ENCODE measurements at places on chromosomes 7 and 10.

DNA sequence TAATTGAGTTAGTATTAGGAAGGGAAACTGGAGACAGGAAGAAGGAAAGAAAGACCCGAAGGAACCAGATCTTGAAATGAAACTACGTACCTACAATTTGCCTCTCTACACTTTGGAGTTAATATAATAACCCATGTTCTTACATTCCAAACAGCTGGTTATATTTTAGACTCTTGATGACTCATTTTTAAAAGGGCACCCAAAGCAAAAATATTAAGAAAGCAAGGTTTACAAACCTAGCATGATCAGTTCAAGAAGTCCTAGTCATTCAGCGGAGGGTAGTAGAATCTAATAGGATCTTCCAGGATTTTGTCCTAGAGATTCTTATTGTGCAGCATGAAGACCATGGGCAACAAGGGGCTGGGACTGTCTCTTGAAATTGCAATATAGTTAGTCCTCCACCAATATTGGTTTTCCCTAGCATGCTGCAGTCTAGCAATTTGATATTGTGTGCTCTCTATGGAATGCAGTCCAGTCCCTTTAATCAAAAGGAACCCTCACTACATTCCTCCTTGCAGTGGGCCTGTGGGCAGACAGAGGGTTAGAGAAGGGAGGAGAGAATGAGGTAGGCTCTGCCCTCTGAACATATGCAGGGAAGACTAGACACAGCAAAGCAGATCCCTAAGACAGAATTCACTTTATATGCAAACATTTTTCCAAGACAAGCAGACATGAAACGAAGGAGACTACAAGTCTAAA lies 230.3 kb downstream of the INHBA start:
- DNase-seq, result peak; percentile 36

- no peak for DNase-seq
These were observed 61.1 kb upstream of the IL6 start for GRCh38 chr7:22665923-22666322.

- peak; percentile 7 for DNase-seq
These were observed 758.0 kb upstream of the LRRTM3 start for GRCh38 chr10:66167816-66168215.

DNA sequence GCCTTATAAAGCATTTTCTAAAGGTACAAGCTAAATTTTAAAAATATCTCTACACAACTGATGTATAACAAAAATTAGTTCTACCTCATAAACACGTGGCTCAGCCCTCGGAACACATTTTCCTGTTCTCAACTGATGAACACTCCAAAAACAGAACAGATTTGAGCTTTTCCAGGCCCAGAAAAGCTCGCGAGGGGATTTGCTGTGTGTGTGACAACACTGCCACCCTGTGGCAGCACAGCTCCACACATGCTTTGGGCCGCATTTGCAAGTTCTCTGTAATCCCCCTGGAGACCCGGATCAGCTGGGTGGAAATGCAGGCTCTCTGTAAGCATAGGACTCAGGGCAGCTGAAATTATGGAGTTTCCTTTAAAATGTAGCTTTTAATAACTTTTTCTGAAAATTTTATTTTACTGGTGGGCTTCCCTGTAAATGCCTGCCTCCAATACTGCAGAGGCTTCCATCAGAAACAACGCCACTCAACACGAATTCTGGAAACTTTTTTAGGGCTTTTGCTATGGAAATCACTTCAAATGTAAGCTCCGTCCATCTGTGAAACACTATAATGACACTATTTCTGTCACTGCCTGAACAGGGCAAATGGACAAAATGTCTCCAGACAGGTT lies 155.5 kb downstream of the COBL start:
- DNase-seq, result peak; percentile 61

- no peak for DNase-seq
These were observed 9.4 kb downstream of the SCRN1 start for GRCh38 chr7:29980151-29980550.

- DNase-seq, result no peak
These were observed 87.8 kb downstream of the ADCY1 start for GRCh38 chr7:45662018-45662417.

Measured in EL (cell line).